ENCODE measurements at places on chromosomes 2 and 18.

DNA sequence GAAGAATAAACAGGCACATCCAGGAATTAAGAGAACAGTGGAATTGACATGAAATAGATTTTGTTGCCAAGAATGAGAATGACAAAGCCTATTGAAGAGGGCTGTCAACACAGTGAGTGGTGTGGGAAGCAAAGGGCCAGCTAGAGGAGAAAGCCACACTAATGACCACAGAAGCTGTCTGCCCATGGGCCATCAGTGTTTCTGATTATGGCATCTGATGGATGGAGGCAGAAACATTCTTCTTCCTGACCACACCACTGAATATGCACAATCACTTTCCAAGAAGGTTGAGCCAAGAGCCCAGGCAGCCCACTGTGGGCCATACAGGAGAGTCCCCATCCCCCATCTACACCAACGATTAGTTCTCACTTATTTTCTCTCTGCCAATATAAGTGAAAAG is 146.0 kb upstream of the SH3BP4 start:
- DNase-seq: no peak

GRCh38 chr2:60234274-60234986 is 319.0 kb downstream of the BCL11A start:
- DNase-seq: no peak

- DNase-seq: no peak
Measured at GRCh38 chr2:199811346-199811745, 39.6 kb downstream of the FTCDNL1 start.

GRCh38 chr2:59096973-59097372 is 855.8 kb upstream of the FANCL start:
- DNase-seq: no peak

GRCh38 chr18:28164771-28165483 is 12.0 kb downstream of the CDH2 start:
- no peak for DNase-seq

DNA sequence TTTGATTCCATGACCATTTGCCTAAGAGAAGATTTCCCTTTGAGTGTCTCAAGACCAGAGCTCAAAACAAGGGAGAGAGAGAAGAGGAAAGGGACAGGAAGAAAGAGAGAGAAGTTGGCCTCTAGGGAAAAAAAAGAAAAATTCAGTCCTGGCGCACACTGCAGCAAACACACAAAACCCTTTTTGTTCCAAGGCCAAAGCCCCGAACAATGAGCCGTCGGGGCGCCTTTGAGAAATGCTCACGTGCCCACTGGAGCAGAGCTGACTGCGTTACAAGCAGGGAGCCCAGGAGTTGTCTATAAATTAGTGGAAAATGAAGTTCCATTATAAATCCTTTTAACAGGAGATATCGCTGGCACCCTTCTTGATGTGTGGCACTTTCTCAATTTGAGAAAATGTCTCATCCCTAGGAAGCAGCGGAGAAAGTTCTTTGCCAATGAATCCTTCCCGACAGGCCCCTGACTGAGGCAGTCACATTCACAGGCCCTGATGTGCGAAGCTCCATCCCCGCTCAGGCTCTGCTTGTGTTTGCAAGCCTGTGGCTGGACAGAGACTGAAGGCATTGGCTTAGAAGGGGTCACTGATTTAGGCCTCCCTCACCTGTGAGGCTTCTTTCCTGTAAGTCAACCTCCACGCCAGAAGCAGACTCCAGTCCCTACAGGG is 32.1 kb upstream of the NCKAP5 start:
- no peak for DNase-seq

DNA sequence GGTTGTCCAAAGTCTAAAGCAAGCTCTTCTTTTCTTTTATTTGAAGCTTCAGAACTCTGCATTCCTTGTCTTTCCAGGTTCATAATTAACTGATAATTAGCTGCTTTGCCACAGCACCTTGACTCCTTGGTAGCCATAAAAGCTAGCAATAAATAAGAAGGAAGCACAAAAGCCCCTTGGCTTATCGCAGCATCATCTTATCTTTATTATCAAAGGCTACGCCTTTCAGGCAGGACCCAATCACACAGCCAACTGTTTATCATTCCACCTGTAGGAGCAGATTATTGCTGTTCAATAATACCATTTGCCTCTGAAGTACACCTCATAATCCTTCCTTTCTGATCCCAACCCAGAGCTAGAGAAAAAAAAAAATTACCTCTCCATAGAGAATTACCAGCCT is 489.2 kb downstream of the SATB2 start:
- no peak for DNase-seq

DNA sequence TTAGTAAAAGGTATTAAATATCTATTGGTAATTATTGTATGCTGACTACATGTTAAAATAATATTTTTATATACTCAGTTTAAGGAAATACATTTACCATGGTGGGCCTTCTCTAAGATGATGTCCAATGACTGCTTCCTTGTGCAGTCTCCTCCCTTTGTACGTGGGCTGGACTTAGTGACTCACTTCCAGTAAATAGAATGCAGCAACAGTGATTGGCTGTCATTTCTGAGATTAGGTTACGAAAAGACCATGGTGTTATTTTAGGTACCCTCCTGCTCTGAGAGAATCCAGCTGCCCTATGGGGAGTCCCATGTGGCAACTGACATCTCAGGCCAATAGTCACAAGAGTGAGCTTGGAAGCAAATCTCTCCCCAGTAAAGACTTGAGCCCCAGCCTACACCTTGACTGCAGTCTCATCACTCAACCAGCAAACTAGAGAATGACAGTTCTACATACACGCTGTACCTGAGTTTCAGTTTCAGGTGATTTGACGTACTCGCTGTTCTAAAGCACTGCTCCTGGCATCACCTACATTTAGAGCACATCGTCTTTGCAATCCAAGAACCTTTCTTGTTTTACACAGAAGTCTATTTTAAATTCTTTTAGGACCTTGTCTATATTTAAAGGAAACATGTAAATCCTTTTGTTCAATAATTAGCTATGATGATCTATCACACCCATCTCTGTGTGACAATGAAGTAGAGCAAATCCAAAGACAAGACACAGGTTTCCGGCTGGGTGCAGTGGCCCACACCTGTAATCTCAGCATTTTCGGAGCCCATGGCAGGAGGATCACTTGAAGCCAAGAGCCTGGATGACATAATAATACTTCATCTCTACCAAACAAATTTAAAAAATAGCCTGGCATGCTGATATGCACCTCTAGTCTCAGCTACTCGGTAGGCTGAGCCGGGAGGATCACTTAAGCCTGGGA is 87.2 kb downstream of the COBLL1 start:
- no peak for DNase-seq

DNA sequence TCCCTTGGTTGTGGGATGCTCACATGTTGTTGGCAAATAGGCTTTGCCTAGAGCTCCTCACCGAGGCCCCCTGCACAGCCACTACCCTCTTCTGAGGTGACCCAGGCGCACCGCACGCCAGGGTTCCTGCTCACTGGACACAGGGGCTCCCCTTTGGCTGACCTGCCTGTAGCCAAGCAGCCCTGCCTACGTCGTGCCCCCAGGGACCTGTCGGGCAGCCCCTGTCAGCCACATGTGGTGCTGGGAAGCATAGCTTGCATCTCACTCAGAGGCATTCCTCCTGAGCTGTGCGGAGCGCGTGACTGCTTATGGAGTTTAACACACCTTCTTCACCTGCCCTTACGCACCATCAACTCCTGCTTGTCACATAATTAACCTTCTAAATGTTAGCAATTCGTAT is 116.3 kb downstream of the ZNF236 start:
- no peak for DNase-seq

Data from H54 (cell line).